ENCODE measurements at places on chromosomes 6 and 20.

GRCh38 chr6:30884521-30885480 lies 482 bp downstream of the DDR1 start:
- DNase-seq: peak; percentile 72

- no peak for DNase-seq
Observed at GRCh38 chr20:58306421-58307261, 2.9 kb upstream of the RAB22A start.

GRCh38 chr6:64146876-64147275 lies 511.3 kb downstream of the PHF3 start:
- DNase-seq: no peak

DNA sequence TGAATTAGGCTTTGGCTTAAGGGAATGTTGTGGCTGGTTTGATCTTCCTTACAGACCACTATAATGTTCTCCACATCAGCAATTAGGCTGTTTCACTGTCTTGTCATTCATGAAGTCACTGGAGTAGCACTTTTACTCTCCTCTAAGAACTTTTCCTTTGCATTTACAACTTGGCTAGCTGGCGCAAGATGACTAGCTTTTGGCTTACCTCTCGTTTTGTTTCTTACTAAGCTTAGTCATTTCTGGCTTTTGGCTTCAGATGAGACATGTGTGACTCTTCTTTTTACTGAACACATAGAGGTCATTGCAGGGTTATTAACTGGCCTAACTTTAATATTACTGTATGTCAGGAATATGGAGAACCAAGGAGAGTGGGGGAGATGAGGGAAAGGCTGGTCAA lies 143.2 kb downstream of the PTCHD4 start:
- DNase-seq: no peak

GRCh38 chr20:1242530-1242929 lies 16.7 kb downstream of the RAD21L1 start:
- DNase-seq: no peak

GRCh38 chr6:146351018-146351417 lies 192.6 kb upstream of the RAB32 start:
- no peak for DNase-seq

DNA sequence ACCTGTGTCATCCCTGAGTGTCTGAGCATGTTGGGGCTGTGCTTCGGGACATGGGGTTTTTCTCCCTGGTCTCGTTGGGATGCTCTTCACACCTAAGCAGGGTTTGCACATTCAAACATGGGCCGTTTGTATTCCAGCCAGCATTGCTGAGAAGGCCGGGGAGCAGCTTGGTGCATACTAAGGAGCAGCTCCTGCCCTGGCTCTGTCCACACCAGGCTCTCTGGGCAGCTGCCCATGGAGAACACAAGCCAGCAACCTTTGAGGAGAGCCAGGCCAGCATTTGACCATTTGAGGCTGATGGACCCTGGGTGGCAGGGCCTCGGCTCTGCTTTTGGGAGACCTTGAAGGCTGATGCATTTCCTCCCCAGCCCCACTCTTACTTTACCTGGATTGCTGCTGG lies 92.1 kb downstream of the PHACTR3 start:
- no peak for DNase-seq

GRCh38 chr20:7361321-7361720 lies 578.9 kb downstream of the HAO1 start:
- DNase-seq: no peak

- DNase-seq: no peak
Observed at GRCh38 chr20:35467339-35468224, 12.2 kb downstream of the CEP250 start.

DNA sequence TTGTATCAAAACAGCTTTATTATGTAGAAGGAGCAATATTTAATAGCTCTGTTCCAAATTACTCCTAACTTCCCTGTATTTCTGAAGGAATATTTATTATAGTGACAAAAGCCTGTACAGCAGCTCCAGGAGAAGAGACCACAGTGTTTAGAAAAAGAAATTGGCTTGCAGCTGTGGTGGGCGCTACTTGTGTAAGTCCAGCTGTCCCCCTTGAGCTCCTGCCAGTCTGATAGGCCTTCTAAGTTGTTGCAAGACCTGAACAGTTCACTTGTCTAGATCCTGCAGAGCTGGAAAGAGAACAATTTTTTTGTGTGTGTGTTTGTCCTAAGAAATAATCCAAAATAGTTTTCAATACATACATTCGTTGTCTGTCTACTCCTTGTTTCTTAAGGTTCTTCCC lies 86.6 kb downstream of the JARID2 start:
- DNase-seq: no peak

- DNase-seq: no peak
Observed at GRCh38 chr20:38248133-38248532, 12.4 kb downstream of the KIAA1755 start.

DNA sequence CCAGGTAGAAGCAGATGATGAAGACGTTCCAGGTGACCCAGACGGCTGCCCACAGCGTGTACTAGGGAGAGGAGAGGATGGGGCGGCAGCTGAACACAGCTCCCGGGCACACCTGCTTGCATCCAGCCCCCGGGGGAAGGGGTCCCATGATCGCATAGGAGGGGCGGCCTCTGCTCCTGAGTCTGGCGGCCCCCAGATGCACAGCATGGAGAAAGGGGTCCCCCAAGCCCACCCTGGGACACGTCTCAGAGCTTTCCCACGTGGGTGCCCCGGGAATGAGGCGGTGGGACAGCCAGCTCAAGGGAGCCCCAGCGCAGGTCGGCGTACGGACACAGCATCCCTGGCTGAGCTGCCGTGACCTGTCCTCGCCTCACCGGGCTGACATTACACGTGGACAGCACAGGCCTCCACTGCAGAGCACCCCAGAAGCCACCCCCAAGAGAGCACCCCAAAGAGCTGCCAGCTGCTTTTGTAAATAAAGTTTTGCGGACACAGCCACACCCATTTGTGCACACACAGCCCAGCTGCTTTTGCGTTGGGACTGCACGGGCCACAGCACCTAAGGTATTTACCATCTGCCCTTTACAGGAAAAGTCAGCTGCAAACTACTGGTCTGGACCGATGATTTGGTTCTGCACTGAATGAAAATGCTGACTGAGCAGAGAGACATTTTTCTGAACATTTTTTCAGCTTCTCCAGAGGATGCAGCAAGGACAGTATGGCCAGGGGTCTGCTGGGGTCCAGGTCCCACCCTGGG lies 5.2 kb downstream of the NKAIN4 start:
- DNase-seq: no peak
